ENCODE measurements at places on chromosomes 11 and 22.

DNA sequence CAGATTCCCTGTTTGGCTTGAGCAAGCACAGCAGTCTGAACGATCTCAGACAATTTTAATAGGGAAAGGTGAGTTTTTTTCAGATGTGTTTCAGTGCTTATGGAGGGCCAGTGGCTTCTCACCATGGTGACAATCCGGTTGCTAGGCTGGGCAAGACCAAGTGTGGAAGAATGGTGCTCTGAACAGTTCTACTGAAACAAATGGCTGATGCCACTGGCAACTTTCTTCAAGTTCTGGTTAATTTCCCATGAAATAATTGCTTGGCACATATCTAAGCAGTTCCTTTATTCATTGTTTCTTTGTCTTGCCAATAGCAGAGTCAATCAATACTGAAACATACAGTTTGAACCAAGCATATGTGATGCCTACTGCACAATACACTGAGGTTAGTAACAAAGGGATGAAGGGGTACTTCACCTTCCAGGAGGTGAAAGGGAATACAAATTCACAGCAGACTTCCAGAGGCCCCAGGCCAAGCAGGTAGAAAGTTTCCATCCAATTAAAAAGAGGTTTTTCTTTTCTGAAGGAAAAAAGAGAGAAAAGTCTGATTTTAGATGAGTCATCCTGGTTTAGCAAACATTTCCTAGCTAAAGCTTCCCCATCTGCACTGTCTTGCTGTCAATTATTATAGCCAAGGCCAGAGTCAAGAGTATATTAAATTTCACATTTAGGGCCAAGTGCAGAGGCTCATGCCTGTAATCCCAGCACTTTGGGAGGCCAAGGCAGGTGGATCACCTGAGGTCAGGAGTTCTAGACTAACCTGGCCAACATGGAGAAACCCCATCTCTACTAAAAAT is 21.2 kb upstream of the NDUFC2 start:
- peak; percentile 70 for DNase-seq

DNA sequence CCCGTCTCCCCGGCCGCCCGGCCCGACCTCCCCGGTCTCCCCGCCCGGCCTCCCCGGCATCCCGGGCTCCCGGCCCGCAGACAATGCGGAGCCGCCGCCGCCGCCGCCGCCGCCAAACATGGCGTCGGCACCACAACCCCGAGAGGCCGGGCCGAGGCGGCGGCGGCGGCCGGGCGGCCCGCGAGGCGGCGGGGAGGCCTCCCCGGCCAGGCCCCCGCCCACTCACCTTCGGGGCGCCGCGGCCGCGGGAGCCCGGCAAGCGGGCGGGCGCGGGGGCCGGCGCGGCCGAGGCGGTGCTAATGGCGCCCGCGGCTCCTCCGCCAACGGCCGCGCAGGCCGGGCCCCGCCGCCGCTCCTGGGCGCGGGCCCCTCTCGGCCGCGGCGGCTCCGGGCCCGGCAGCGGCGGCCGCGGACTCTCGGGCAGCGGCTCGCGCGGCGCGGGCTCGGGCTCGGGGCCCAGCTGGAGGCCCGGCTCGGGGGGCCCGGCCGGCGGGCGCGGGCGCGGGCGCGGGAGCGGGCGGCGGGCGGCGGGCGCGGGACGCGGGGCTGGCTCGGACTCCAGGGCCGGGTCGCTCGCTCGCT is 311 bp downstream of the BRD1 start:
- no peak for DNase-seq

- no peak for DNase-seq
Measured at GRCh38 chr11:44269369-44270351, 40.3 kb downstream of the ALX4 start.

DNA sequence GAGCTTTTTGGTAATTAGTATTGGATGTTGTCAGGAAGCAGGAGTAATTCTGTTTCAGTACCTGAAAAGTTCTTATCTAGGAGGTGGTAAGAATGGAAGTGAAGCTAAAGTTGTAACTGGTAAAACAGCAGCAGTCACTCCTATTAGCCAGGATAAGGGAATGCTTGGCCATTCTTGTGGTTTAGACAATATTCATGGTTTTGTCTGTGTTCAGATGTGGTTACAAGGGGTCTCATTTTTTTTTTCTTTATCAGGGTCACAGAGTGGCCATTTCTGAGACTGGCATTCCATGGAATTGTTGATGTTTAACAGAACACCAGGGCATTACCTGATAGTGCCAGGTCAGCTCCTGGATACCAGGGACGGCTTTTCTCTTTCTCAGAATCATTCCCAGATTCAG is 23.8 kb downstream of the TAF1D start:
- DNase-seq = no peak

- no peak for DNase-seq
Measured at GRCh38 chr11:120660024-120660565, 148.5 kb downstream of the GRIK4 start.

- DNase-seq = no peak
Measured at GRCh38 chr11:61635304-61635703, 44.9 kb upstream of the DAGLA start.

DNA sequence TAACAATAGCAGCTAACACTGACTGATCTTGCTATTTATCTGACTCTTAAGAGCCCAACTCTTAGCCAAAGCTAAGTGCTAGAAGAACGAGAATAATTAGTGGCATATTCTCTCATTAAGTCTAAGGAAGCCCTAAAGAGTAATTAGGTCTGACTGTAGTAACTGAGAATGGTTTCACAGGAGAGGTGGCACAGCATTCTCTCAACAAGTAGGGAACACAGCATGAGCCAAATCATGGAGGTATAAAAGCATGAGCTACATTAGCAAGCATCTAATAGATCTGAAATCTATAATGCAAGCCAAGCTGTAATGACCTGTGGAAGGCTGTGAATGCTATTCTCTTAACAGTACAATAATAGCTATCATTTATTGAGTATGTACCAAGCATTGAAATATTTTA is 230.6 kb downstream of the TTC28 start:
- no peak for DNase-seq

DNA sequence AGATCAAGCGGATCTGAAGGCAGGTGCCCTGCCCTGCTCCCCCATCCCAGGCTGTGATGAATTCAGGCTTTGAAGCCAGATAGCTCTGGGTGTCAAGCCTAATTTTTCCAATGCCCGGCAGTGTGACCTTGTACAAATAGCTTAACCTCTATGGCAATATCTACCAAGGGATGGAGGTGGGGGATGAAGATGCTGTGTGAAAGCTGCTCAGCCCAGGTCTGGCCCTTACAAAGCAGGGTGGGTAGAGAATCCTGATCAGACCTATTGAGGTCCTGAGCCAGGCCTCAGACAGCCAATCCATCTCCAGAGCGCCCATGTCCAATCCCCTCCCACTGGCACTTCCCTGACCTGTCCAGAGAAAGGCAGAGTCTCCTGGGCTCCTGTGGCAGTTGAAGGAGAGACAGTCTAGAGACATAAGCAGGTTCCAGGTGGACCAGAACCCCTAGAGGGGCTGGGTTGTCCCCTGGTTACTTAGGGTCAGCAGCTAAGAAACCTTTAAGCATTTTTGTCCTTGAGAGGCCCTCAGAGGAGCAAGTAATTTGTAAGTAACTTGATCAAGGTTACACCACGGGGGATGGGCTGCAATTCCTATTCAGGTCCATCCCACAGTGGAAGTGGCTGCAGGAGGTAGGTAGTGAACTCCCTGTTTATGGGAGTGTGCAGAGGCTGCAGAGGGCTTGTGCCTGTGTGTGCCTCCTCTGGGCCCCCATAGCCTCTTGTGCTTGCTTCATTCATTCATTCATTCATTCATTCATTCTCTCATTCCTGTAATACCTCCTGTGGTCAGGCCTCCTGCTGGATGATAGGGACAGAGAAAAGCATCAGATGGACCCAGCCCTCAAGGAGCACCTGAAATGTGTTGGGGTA is 10.4 kb downstream of the P2RY2 start:
- no peak for DNase-seq

DNA sequence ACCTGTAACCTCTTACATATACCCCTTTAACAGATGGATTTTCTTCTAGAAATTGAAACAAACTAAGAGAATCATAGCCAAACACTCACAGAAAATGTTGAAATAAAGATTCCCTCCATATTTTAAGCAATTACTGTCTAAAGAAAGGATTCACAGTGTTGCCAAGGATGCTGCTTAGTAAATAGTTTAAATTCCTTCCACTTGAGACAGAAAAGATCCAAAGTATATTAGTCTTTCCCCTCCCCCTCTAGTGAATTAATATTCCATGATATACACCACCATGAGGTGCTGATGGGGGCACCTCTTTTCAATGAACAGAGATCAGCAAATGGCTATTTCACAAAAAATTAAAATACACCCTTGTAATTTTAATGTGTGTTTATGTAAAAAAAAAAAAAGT is 186.8 kb downstream of the SOX6 start:
- no peak for DNase-seq

DNA sequence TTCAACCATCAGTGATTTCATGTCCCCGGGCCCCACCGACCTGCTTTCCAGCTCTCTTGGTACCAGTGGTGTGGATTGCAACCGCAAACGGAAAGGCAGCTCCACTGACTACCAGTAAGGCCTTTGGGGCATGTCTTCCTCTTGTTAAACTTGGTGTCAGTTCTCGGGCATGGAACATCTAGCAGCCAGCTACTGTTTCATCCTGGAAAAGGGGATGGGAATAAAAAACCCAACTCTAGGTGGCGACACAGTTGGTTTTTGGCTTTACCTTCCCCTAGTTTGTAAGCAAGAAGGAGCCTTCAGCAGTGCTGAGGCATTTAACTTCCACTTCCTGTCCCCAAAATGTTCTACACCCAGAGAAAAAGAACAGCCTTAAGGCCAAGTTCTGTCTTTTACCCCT is 76.7 kb downstream of the BMAL1 start:
- no peak for DNase-seq

DNA sequence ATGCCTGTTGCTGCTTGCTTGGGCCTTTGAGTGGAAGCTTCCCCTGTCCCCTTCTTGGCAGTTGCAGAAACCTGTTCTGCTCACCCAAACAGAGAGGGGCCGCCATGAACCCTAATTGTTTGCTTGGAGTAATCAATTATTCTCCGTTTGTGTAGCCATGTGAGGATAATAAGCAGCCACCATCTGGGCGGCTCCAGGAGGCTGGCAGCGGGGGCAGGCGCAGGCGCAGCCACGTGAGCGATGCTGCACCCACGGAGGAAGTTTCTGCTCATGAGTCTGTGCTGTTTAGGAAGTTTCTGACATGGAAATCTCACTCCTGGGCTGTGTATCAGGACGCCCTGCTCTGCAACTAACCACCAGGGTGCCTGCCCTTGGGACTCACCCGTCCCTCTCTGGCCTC is 90.1 kb downstream of the MPPED1 start:
- DNase-seq = no peak

- no peak for DNase-seq
Measured at GRCh38 chr11:287821-288477, 977 bp upstream of the PGGHG start.

- no peak for DNase-seq
Measured at GRCh38 chr22:24125941-24126340, 55.3 kb upstream of the SUSD2 start.

DNA sequence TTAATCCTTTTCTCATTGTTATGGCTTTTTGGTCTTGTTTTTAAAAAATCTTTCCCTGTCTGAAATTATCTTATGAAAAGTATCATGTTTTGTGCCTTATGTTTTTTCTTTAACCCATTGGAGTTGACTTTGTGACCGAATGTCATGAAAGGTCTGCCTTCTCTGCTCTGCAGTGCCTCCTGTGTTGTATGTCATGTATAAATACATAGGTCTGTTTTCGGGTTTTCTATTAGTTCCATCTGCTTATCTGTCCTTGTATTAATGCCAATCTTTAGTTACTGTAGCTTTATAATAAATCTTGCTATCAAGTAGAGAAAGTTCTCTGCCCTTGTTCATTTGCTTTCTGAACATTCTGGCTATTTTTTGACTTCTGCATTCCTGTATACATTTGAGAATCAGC is 73.0 kb downstream of the ZBTB44 start:
- no peak for DNase-seq

DNA sequence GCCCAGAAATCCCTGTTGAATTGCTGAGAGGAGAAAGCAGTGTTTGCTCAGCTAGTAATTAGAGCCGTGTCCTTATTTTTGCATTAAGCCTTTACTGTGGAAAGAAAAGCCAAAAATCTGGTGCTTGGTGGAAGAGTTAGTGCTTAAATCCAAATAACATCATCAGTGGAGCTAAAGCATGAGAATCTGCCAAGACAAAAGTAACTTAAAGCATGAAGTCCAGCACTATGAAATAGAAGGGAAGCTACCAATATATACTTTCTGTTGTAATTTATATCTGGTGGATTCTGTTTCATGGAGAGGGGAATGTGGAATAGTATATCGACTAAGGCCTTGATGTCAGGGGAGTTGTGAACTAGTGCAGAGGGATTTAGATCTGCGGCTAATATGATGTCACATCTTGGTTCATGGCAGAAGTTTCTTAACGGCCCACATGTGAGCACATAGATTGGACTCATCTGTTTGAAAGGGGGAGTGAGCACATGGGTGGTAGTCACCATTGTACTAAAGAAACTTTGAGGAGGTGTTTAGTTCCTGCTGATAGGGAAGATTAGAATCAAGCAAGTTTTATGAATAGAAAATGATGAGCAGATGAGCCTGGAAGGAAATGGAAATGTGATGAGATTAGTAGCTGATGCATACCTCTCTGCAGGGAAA is 224.4 kb upstream of the MTNR1B start:
- peak; percentile 37 for DNase-seq

- no peak for DNase-seq
Measured at GRCh38 chr11:66218846-66219620, 49.4 kb upstream of the RAB1B start.

- DNase-seq = no peak
Measured at GRCh38 chr11:1830322-1831223, 4.2 kb upstream of the SYT8 start.

DNA sequence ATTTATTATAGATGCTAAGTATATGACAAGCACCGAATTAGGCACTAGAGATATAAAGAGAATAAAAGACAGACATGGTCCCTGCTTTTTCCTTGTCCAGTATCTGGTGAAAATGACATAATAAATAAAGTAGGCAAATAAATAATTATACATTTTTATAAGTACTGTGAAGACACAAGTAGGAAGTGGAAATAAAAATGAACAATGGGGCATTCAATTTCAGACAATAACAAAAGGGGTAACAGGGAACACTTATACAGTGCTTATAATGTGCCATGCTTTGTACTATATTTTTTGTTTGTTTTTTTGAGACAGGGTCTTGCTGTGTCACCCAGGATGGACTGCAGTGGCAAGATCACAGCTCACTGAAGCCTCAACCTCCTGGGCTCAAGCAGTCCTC is 4.3 kb downstream of the KBTBD3 start:
- no peak for DNase-seq

DNA sequence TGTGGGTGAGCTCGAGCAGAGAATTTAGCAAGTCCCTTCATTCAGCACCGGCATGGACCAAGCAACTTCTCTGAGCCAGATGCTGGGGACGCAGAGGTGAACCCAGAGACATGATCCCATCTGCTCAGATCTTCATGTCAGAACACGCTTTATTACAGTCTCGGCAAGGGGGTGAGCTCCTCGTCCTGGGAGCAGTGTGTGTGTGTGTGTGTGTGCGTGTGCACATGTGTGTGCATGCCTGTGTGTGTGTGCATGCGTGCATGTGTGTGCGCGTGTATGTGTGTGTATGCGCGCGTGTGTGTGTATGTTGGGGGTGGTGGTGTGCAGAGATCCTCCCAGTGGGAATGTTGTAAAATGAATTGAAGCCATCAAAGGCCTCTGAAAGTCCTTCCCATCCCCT is 9.8 kb downstream of the MIAT start:
- DNase-seq = no peak

- no peak for DNase-seq
Measured at GRCh38 chr11:110373051-110373702, 56.6 kb upstream of the FDX1 start.
